Subcutaneous preadipocyte (primary cell): ENCODE measurements at places on chromosomes 5 and 9. TPM values are rescaled to one million over a fixed set of nuclear protein-coding genes. Genes with fewer than 3 reads are reported as not detected.

Gene ROR2
- 0.78 and 11.8 TPM in 2 replicates for total RNA-seq

Gene HMMR
- 44.8 and 60.4 TPM in 2 replicates for total RNA-seq

Gene DDX4
- not detected in 2 replicates for total RNA-seq

Gene LRRC8A
- total RNA-seq = 41.5 and 54.5 TPM in 2 replicates

Gene F2RL1
- total RNA-seq = 2.9 and 3.1 TPM in 2 replicates

Gene CPEB4
- total RNA-seq = 10.3 and 17.8 TPM in 2 replicates

Gene ACOT12
- not detected in 2 replicates for total RNA-seq

Gene KIAA1958
- total RNA-seq = 1.1 and 1.6 TPM in 2 replicates

Gene CDKN2A
- 24.0 and 26.5 TPM in 2 replicates for total RNA-seq

Gene PTGES2
- total RNA-seq = 57.1 and 61.7 TPM in 2 replicates
